ENCODE measurements at places on chromosomes 1 and 21.

- DNase-seq = no peak
Observed at GRCh38 chr1:167128261-167129227, 34.7 kb downstream of the STYXL2 start.

DNA sequence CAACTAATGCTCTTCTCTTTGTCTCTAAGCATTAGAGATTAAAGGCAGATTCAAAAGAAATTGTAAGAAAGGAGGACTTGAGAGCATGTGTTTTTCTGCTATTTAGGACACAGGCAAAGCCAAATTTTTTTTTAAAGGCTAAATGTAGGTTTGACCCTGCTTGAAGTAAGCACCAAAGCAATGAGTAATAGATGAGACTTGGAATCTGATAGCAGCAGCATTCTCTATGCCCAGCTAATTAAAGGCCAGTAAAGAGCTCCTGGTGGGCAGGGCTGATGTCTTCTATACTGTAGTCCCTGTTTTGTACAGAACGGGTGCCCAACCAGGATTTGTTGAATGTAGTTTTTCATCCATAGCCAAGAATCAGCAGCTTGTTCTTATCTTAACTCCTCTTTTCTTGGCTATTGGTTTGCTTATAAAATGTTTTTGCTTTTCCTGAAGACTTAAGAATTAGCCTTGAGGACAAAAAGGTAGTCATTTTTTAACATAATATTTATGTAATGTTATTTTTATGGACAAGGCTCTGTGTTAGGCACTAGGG lies 179.6 kb downstream of the LMO4 start:
- DNase-seq = no peak

- no peak for DNase-seq
Observed at GRCh38 chr1:172135978-172136610, 284.4 kb upstream of the C1orf105 start.

DNA sequence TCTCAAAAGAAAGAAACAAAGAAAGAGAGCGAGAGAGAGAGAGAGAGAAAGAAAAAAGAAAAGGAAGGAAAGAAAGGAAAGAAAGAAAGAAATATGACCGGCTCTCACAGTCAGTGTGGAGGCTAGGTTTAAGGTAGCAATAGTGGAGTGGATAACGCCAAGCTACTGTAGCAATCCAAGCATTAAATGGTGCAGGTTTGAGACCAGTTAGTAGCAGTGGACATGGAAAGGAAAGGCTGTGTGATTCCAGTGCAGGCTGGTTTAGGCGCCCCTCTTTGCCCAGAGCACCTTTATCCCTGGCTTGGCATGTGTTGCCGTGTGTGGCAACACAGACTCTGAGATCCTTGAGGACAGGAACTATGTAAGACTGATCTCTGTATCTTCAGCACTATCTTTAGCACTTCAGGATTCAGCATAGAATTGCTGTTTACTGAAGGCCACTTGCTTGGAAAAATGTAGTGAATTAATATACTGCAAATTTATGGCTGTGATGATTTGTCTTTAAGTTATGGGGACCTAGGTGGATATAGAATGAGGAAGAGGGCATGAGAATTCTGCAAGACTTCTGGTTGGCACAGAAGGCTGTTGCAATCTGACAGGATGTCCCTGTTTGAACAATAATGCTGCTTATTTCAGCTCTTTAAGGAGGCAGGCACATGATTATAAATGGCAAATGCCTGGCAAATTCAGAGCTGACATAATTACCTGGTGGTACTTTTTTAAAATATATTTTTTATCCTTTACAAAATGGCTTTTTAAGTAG lies 10.8 kb upstream of the OSBPL9 start:
- DNase-seq = no peak

DNA sequence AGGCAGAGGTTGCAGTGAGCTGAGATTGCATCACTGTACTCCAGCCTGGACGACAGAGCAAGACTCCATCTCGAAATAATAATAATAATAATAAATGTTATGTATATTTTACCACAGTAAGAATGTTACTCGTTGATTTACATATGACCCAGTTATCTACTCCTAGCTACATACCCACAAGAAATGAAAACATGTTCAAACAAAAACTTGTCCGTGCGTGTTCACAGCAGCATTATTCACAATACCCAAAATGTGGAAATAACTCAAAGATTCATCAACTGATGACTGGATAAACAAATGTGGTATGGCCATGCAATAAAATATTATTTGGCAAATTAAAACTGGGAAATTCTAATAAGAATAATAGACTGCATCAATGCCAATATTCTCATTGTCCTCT lies 31.7 kb upstream of the ENSA start:
- DNase-seq = no peak

DNA sequence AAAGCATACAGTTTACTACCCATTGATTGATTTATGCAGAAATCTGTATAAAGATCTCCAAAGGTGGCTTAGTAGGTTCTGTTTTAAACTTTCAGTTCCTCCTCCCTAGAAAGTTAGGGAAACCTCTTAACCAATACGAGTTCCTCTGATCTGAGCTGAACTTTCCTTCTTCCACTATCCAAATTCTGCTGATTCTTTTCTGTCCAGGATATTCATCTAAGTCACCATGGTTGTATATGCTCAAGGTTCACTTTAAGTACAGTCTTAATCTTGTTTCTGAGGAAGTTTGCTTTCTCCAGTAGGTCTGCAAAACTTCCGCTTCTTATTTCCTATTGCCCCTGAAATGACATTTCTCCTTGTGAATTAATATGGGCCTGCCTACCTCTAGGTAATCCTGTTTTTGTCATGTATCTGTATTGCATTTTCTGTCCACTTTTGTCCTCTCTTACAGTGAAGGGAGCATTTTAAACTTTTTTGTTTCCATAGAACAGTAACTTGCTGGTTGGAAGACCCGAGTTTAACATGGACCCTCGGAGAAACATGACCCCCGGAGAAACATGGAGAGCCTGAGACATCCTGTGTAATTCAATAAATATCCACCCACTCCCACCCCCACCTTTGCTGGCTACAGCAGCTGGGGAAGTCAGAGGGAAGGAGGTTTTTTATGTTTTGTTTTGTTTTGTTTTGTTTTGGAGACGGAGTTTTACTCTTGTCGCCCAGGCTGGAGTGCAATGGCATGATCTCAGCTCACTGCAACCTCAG lies 16.7 kb upstream of the TUT4 start:
- DNase-seq = no peak

DNA sequence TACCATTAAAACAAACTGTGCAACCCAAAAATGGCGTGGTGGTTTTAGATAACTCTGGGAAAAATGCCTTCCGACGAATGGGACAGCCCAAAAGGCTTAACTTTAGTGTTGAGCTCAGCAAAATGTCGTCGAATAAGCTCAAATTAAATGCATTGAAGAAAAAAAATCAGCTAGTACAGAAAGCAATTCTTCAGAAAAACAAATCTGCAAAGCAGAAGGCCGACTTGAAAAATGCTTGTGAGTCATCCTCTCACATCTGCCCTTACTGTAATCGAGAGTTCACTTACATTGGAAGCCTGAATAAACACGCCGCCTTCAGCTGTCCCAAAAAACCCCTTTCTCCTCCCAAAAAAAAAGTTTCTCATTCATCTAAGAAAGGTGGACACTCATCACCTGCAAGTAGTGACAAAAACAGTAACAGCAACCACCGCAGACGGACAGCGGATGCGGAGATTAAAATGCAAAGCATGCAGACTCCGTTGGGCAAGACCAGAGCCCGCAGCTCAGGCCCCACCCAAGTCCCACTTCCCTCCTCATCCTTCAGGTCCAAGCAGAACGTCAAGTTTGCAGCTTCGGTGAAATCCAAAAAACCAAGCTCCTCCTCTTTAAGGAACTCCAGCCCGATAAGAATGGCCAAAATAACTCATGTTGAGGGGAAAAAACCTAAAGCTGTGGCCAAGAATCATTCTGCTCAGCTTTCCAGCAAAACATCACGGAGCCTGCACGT lies 82.1 kb downstream of the PRDM2 start:
- DNase-seq = no peak

All from HCT116 (cell line).